Small intestine (tissue), 16 donors: ENCODE measurements at places on chromosomes 6 and 20. TPM values are rescaled to one million over a fixed set of nuclear protein-coding genes. Genes with fewer than 3 reads are reported as not detected.

Gene RGS17
- 0.15 TPM for polyA plus RNA-seq

Gene DNMT3B
- not detected for polyA plus RNA-seq

Gene CD93
- polyA plus RNA-seq, result 0.67 TPM

Gene BMP7
- 3.4 TPM for polyA plus RNA-seq

Gene NKX2-2
- 3.7 TPM for polyA plus RNA-seq

Gene PXDC1
- 97.5 TPM for polyA plus RNA-seq

Gene SALL4
- not detected for polyA plus RNA-seq

Gene TPD52L1
- polyA plus RNA-seq, result 179 TPM

Gene PRDM13
- polyA plus RNA-seq, result 0.03 TPM

Gene LST1
- polyA plus RNA-seq, result 8.3 TPM
